ENCODE measurements at places on chromosomes 2 and 18.
A peak's percentile ranks its signal among the peaks of the same experiment; 100 is the strongest.

- DNase-seq = no peak
These were observed 13.5 kb upstream of the REL start for GRCh38 chr2:60867848-60868247.

DNA sequence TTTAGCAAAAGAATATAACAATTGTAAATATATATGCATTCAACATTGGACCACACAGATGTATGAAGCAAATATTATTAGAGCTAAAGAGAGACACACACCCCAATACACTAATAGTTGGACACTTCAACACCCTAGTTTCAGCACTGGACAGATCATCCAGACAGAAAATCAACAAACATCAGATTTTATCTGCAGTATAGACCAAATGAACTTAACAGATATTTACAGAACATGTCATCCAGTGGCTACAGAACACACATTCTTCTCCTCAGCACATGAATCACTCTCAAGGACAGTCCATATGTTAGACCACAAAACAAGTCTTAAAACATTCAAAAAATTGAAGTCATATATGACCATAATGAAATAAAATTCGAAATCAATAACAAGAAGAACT is 22.1 kb upstream of the EVA1A start:
- no peak for DNase-seq

DNA sequence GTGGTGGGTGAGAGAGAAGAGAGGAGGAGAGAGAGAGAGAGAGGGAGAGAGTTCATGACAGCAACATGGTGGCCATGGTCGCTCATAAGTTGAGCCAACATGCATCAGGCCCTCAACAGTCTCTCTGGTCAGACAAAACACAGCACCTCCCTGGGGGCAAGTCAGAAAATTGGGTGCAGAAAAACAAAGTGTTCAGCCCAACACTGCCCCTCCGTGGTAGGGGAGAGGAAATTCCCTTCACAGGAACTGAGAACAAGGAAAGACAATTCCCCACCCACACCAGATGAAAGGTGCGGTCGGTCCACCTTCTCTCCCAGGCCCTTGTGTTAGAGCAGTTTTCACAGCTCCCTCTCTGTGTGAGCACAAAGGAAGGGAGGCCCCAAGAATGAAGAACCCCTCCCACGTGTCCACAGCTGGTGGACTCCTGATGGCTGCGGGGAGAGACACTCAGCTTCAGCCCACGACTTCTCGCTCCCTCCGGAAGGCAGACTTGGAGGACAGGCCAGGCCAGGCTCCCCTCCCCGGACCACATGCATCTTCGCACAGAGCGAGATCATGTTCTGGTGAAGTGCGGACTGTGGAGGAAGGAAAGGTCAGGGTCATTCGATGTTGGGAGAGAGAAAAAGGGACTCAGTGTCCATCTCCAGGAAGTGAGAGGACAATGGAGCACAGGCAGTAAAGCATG is 181.7 kb downstream of the ANAPC1 start:
- peak; percentile 9 for DNase-seq

DNA sequence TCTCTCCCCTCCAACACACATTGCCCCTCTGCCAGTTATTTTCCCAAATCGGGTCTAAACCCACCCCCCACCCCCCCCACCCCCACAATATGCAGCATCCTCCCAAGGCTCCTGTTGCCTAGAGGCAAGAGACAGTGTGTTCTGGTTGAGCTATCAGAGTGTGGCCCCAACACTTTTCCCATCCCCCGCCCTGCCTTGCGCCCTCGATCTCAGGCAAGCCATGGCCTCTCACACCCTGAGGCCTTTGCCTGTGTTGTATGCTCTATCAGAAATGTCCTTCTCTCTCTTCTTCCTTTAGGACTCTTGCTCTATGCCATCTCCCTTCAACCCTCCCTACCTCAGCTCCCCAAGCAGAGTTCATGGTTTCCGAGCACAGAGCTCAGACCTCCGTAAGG is 9.5 kb upstream of the GRHL1 start:
- no peak for DNase-seq

- DNase-seq = no peak
These were observed 392.4 kb downstream of the TXNL1 start for GRCh38 chr18:56245866-56246580.

DNA sequence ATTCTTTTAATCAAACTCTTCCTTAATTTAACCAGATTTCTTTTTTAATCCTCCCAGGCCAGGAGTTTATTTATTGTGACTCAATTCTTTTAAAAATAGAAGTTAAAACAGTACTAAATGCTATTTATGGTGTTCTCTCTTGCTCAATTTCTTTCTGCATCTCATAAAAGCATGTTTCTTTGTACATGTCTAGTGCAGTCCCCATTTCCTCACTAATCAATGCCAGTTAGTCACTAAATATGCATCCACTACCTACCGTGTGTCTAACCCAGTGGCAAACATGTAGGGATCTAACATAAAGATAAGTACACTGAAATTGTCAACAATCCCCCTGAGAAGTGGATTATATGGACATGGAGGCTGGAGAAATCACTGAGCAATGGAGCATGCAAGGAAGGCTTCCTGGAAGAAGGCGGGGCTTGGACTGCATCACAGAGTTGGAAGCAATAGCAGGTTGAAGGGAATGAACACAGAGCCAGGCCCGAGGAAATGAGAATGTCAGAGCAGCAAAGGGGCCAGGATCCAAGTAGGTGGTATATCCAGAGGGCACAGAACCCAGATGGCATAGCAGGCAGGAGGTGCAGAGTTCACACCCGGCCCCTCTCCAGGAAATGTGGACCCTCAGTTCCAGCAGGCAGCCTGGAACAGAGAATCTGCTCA is 105.3 kb upstream of the FOSL2 start:
- no peak for DNase-seq

Measured in activated CD4-positive, CD25-positive, alpha-beta regulatory T cell (primary cell).